ENCODE measurements at places on chromosomes 2 and 18.

DNA sequence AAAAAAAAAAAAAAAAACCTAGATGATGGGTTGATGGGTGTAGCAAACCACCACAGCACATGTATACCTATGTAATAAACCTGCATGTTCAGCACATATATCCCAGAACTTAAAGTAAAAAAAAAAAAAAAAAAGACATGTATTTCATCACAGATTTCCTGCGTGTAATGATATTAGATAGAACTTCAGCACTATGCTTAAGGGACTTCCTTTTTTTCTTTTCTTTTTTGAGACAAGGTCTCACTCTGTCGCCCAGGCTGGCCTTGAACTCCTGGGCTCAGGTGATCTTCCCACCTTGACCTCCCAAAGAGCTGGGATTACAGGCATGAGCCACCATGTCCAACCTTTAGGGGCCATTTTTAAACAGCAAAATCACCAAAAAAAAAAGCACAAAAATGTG, 42.0 kb downstream of the NEURL3 start:
- no peak for DNase-seq

GRCh38 chr2:28809927-28810326, 707 bp upstream of the SPDYA start:
- DNase-seq: peak; percentile 13

GRCh38 chr2:85019121-85019520, 48.2 kb downstream of the KCMF1 start:
- no peak for DNase-seq

DNA sequence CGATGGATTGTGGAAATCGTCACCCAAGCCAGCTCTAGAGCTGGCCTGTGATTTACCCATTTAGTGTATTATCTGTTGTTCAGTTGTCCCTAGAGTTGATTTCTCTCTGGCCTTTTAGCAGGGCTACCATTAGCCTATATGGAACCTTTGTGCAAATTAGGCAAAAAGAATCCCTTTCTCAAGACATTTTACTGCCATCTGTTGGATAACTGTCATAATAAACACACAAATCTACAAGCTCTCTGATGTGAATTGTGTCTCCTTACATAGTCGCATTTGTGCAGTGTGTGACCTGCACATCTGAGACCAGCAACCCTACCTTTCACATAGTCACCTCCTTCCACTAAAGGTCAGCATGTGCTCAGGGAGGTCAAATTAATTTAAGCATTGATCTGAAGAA, 34.0 kb downstream of the LOXHD1 start:
- DNase-seq: peak; percentile 35

DNA sequence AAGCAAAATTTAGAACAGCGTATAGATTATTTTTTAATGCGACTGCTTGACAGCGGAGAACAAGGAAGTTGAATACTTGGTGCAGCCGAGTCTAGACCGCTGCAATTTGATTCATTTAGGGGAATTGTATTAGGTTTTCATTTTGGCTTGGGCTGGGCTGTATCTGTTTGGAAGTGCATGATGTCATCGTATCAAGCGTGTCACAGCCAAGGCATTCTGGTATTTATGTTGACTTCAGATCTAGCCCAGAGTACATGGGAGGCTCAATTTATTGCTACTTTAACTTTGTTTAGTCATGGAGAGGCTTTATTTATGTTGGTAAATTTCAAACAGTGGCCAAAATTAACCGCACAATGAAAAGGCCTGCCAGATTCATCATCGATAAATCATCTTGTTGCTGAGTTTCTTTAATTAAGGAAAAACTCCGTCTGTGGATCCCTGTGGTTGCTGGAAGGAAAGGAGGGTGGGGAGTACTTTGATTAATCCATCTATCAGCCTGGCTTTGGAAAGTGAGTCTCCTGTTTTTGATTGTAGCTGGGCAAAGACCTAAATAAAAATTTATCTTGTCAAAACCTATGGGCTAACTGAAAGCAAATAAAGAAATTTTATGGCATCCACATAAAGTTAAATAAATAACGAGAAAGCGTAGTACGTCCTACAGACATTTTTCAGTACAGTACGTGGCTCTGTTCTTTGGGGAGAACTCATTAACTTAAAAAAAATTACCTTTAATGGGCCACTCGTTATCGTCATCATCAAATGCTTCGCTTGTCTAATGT, 230.4 kb upstream of the SPRED2 start:
- DNase-seq: peak; percentile 78

GRCh38 chr2:37549598-37549997, 121.8 kb downstream of the CDC42EP3 start:
- no peak for DNase-seq

GRCh38 chr2:47984041-47984440, 77.7 kb upstream of the FBXO11 start:
- no peak for DNase-seq

DNA sequence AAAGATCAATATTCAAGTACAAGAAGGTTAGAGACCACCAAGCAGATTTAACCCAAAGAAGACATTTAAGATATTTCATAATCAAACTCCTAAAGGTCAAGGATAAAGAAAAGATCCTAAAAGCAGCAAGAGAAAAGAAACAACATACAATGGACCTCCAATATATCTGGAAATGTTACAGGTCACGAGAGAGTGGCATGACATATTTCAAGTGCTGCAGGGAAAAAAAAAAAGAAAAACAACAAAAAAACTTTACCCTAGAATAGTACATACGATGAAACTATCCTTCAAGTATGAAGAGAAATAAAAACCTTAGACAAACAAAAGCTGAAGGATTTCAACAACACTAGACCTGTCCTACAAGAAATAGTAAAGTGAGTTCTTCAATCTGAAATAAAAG, 91.5 kb upstream of the CD226 start:
- DNase-seq: no peak

- no peak for DNase-seq
These were observed 130.9 kb downstream of the TPGS2 start for GRCh38 chr18:36697905-36698304.

- DNase-seq: no peak
These were observed 165.2 kb downstream of the DYSF start for GRCh38 chr2:71618327-71619113.

DNA sequence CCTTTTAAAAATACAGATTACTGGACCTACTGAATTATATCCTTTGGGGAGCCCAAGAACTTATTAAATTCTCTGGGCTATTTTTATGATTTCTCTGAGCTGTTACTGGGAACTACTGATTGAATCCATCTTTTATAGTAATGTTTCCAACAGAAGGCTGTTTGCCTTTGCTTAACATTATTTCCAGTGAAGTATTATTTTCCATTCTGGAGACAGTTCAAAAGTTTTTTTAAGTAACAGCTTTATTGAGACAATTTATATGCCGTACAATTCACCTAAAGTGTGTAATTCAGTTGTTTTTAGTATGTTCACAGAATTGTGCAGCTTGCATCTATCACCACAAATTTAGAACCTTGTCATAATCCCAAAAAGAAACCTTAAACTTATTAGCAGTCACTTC, 100.6 kb downstream of the BABAM2 start:
- no peak for DNase-seq

- no peak for DNase-seq
These were observed 18.4 kb upstream of the NFATC1 start for GRCh38 chr18:79377187-79377891.

DNA sequence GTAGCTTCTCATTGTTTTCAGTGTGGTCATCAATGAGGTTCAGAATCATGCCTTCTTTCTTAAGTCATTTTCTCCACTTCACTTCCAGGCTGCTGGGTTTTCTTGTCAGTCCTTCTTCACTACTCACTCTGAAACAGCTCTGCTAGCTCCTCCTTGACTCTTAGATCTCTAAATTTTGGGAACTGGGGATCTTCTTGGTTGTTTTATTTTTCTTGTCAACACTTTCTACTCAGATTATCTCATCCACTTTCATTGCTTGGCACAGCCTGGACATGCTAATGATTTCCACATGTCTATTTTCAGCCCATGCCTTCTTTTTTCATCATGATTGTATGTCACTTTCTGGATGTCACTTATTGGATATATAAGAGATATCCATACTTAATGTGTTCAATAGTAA, 517.8 kb upstream of the DSEL start:
- no peak for DNase-seq

- DNase-seq: no peak
These were observed 36.9 kb downstream of the TRAK2 start for GRCh38 chr2:201414099-201415023.

Measured in NB4 (cell line).